Thymus (tissue), 14 donors: ENCODE measurements at places on chromosomes 4 and X. TPM values are rescaled to one million over a fixed set of nuclear protein-coding genes. Genes with fewer than 3 reads are reported as not detected.

DNA sequence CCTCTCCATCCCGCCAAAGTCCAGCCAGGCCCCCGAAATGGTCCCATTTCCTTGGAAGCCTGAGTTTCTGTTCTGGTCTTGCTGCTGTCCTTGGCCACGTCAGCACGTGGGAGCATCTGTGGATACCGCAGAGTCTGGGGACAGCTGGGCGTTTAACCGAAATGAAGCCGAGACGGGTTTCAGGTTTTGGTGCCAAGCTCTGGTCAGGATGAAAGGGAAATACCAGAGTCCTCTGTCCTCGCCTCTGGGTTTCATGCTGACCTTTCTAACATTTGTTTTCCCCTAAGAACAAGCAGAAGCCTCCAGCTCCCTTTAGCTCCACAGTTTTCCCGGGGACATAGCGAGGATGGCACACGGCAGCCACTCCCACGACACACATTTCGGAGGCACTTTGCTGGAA, 19.7 kb downstream of the SHOX start:
- no peak for DNase-seq

GRCh38 chr4:5572114-5572513, 136.2 kb downstream of the EVC2 start:
- no peak for DNase-seq

GRCh38 chr4:13236485-13236884, 247.7 kb downstream of the RAB28 start:
- DNase-seq, result no peak

GRCh38 chrX:134999469-134999868, 8.7 kb downstream of the SMIM10 start:
- no peak for DNase-seq

- DNase-seq, result no peak
These were observed 197.7 kb downstream of the TRIML1 start for GRCh38 chr4:188336891-188337290.

GRCh38 chrX:49111791-49112190, 11.7 kb downstream of the GPKOW start:
- DNase-seq, result no peak

- no peak for DNase-seq
These were observed 328.4 kb upstream of the INTU start for GRCh38 chr4:127304356-127304755.

DNA sequence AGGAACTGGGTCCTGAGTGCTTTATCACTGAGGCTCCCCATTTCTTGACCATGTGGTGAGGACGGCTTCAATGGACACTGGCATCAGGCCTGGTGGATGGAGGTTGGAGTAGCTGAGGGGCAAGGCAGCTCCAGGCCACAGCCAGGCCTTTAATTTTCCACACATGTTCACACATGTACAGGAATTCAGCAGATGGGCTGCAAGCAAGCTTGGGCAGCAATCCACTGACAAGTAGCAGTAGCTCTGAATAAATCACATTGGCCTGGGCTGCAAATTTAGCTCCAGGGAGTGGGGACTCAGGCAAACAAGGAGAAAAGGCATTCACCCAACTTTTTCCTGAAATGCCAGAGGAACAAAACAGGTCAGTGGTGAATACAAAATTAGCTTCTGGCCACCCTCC, 107.8 kb upstream of the SCML1 start:
- no peak for DNase-seq

GRCh38 chrX:774536-774935, 143.9 kb downstream of the SHOX start:
- DNase-seq, result no peak

DNA sequence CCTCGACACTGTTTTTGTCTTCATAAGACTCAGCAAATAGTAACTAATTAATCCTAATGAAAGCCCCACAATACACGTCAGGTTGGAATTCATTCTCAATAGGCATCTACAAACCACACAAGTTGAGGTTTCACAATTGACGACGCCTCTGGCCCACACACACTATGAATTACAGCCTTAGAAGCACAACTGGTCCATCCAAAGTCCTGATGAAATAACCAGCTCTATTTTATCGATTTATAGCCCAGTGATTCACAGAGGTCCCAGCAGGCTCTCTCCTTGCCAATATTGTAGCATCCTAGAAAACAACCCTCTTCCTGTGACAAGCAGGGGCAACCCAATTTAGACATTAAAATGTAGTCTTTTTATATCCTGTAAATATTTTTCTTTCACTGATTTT, 112.1 kb downstream of the NR3C2 start:
- no peak for DNase-seq

- DNase-seq, result no peak
These were observed 200.3 kb upstream of the MAB21L2 start for GRCh38 chr4:150381609-150382008.

- DNase-seq, result no peak
These were observed 873.2 kb downstream of the RPA4 start for GRCh38 chrX:97756879-97757278.

The CACNA1F gene
- polyA plus RNA-seq, result 1.8 TPM

The VEGFC gene
- polyA plus RNA-seq, result 3.3 TPM

The ZNF732 gene
- polyA plus RNA-seq, result 0.09 TPM

The MAGEA2 gene
- 0.02 TPM for polyA plus RNA-seq
